ENCODE measurements at places on chromosomes 7 and 10. TPM values are rescaled to one million over a fixed set of nuclear protein-coding genes. Genes with fewer than 3 reads are reported as not detected.

GRCh38 chr7:28052933-28053332 is 127.7 kb downstream of the JAZF1 start:
- DNase-seq, result peak; percentile 20
- no peak overlapping the region for H3K4me3 ChIP-seq
- peaks cover 2% of the 10 kb centered on the region for H3K36me3 ChIP-seq
- H3K27ac ChIP-seq, result no peak overlapping the region
- no peaks in the 10 kb centered on the region for H3K27me3 ChIP-seq

DNA sequence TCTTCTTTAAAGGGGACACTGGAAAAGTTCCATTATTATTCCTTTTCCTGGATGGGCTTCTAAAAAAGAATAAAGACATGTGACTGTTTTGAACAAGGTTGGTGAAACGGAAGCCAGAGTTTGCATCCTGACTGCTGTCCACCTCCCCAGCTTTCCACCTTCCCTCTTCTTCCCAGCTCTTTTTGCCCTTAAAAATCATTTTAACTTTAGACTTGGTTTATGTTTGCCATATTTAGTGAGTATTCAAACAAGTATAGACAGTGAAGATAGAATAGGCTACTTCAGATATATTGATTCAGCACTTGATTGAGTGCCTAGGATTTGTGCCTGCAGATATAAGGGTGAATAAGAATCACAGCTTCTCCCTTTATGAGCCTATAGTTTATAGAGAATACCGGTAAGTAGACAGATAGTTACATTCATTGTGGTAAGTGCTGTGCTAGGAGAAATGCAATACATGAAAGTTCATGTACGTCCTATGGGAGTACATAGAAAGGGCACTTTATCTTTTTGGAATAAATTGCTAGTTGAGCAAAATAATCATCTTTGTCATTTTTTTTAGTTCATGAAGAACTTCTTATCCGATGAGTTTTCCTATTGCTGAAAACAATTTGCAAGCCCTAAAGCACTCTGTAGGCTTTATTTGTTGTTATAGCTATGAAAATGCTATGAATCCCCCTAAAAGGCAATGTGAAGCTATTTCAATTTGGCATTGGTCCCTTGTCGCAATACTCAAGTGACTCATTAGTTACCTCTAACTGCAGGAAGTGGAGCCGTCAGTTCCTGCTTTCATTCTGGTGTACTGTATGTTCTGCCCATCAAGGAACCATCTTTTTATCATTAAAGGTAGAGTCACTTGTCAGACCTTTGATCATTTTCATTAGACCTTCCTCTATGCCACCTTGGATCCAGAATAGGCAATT is 57.2 kb upstream of the STRIP2 start:
- no peaks in the 10 kb centered on the region for H3K36me3 ChIP-seq
- H3K4me3 ChIP-seq, result no peak overlapping the region
- H3K4me1 ChIP-seq, result no peaks in the 10 kb centered on the region
- H3K27me3 ChIP-seq, result no peaks in the 10 kb centered on the region
- no peak overlapping the region for H3K27ac ChIP-seq

GRCh38 chr7:139115104-139115503 is 5.6 kb upstream of the ZC3HAV1 start:
- no peak overlapping the region for H3K27ac ChIP-seq
- H3K4me1 ChIP-seq, result peaks cover under 1% of the 10 kb centered on the region
- peaks cover 9% of the 10 kb centered on the region for H3K27me3 ChIP-seq

DNA sequence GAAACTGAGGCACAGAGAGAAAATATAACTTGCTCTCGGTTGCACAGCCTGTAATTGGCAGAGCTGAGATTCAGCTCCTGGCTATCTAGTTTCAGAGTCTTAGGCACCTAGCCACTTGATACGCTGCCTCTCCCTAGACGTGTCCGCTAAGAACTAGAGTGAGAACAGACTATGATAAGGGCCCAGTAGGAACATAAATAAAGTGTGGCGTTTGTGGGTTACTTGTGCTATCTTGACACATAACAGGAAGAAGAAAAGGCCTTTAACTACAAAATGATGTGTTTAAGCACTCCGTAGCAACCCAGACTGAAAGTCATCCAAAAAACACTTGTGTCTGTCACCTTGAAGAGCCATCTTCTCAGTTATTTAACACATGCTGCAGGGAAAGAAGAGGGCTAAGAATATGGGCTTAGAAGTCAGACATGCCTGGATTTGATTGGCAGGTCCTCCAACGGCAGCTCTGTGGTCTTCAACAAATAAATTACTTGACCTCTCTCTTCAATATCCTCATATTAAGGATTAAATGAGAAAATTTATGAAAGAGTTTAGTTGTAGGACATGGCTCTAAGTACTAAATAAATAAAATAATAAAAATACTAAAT is 96.2 kb downstream of the SGMS1 start:
- H3K27me3 ChIP-seq, result no peaks in the 10 kb centered on the region
- H3K27ac ChIP-seq, result no peak overlapping the region
- no peaks in the 10 kb centered on the region for H3K36me3 ChIP-seq
- no peaks in the 10 kb centered on the region for H3K4me1 ChIP-seq

DNA sequence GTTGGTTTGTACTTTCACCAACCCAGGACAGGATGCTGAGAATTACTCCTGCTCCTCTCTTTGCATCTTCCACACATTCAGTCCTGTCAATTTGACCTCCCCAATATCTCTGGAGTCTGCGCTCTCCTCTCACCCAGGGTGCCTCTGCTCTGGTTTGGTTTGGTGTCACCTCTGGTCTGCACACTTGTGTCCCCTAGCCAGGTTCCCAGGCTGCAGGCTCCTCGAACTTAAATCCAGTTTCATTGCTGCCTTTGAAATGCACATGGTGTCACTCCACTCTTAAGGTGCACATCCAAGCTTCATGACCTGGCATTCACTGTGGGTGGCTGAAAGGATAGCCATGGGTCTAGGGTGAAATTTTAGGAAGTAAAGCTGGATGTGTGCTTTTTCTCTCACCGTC is 271.6 kb downstream of the RPS24 start:
- no peak overlapping the region for H3K27ac ChIP-seq
- no peak overlapping the region for H3K4me3 ChIP-seq
- peaks cover 26% of the 10 kb centered on the region for H3K4me1 ChIP-seq
- no peaks in the 10 kb centered on the region for H3K27me3 ChIP-seq
- no peaks in the 10 kb centered on the region for H3K36me3 ChIP-seq
- no peak for DNase-seq

DNA sequence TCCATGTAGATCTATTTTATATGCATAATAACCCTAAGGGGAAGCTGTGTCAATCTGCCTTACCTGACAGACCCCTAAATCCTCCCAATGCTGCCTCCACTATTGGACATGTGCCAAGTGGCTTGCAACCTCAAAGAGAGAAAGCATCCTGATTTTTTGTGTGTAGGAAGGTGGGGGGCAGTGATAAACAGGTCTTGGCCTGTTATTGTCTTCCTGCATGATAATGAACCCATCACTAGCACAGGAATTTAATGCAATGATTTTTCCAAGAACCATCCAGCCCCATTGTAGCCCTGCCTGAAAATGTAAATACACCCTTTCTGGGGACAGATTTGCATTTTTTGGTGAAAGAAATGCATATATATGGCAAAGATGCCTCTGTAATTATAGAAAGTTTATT is 850.2 kb downstream of the LRMDA start:
- no peaks in the 10 kb centered on the region for H3K36me3 ChIP-seq
- H3K4me1 ChIP-seq, result peaks cover 7% of the 10 kb centered on the region
- no peak overlapping the region for H3K27ac ChIP-seq

DNA sequence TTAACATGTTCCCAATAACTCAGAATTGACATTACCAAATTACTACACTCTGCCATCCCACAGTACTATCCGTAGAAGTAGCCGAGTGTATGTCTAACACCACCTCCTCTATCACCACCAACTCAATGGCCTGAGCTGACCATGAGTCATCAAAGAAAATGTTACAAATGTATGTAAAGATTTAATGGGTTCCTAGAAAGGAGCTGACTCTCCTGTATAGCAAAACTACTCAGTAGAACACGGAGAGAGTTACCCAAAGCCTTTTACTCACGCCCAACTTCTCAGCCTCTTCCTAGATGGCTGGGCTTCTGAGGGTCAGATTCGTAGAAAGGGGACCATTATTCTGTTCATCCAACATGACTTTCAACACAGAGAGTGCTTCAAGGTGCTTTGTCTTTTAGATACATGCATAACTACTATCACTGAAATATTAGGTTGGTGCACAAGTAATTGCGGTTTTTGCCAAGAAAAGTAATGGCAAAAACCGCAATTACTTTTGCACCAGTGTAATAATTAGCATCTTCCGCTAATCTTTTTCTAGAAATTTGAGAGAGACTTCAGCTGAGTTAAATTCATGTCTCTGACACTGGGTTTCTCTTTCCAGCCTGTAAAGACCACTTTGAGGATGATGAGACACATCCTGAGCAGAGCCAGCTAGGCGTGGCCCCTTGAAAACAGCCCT is 24.0 kb upstream of the NANOS1 start:
- DNase-seq, result no peak
- no peak overlapping the region for H3K4me3 ChIP-seq
- H3K27me3 ChIP-seq, result peaks cover 3% of the 10 kb centered on the region
- H3K36me3 ChIP-seq, result no peaks in the 10 kb centered on the region
- H3K4me1 ChIP-seq, result peaks cover 8% of the 10 kb centered on the region

DNA sequence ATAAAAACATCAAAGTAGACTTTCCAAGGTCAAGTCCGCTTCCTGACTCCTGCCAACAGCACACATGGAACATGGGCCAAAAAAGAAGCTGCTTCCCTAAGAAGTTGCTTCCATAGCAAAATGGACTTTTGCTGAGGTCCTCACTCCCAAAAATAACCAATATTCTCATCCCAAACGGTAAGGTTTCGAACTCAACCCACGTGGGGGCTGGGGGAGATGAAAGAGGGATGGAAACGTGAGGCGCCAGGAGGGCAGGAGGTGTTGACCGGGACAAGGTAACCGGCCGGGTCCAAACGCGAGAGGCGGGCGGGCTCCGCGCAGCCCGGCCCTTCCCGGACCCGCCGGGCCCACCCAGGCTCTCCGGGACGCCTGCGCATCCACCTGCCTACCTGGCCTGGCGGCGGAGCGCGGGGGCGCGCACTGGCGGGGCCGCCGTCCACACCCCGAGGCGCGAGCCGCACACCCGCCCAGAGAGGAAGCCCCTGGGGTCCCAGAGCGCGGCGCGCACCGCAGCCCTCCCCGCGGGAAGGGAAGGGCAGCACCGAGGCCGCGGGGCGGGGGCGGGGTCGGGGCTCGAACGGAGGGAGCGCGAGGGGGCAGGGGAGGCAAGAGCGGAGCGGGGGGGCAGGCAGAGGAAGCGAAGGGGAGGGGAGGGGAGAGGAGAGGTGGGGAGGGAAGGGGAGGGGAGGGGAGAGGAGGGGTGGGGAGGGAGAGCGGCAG is 742 bp downstream of the LMBR1 start:
- H3K4me1 ChIP-seq, result peaks cover 14% of the 10 kb centered on the region
- no peaks in the 10 kb centered on the region for H3K27me3 ChIP-seq
- H3K4me3 ChIP-seq, result peak overlapping the region; percentile 64
- no peaks in the 10 kb centered on the region for H3K36me3 ChIP-seq
- DNase-seq, result peak; percentile 63

GRCh38 chr7:130366564-130366963 is 13.7 kb upstream of the CPA1 start:
- DNase-seq, result no peak
- H3K36me3 ChIP-seq, result no peaks in the 10 kb centered on the region
- peaks cover 88% of the 10 kb centered on the region for H3K4me1 ChIP-seq
- peak overlapping the region; percentile 98 for H3K27ac ChIP-seq

DNA sequence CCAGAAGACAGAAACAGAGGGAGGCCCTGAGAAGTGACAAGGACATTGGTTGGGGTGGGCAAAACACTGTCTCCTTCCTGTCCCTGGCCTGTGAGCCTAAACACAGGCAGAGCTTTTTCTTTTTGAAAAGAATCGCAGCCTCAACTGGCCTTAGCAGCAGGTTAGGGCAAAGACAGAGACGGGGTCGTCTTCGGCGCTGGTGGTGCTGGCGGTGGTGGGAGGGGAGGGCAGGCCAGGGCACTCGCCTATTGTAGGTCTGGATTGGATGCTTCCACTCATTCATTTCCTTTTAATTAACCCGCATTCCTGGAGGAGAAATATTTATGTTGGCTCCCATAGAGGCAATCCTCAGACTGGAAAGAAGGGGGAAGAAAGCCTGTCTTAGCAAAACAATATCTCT is 22.6 kb downstream of the WNT8B start:
- no peak overlapping the region for H3K4me3 ChIP-seq
- peaks cover 33% of the 10 kb centered on the region for H3K27me3 ChIP-seq
- H3K4me1 ChIP-seq, result peaks cover 15% of the 10 kb centered on the region
- H3K36me3 ChIP-seq, result peaks cover 33% of the 10 kb centered on the region
- no peak for DNase-seq

GRCh38 chr10:116146372-116147140 is 126.5 kb downstream of the GFRA1 start:
- DNase-seq, result no peak
- no peak overlapping the region for H3K27ac ChIP-seq
- H3K27me3 ChIP-seq, result no peaks in the 10 kb centered on the region
- H3K36me3 ChIP-seq, result no peaks in the 10 kb centered on the region
- peaks cover 2% of the 10 kb centered on the region for H3K4me1 ChIP-seq

- H3K27me3 ChIP-seq, result no peaks in the 10 kb centered on the region
- no peak overlapping the region for H3K4me3 ChIP-seq
- DNase-seq, result no peak
- H3K27ac ChIP-seq, result no peak overlapping the region
- no peaks in the 10 kb centered on the region for H3K36me3 ChIP-seq
- H3K4me1 ChIP-seq, result no peaks in the 10 kb centered on the region
These were observed 121.1 kb downstream of the AOAH start for GRCh38 chr7:36602934-36603887.

GRCh38 chr7:46610746-46611145 is 689.7 kb upstream of the IGFBP3 start:
- H3K36me3 ChIP-seq, result no peaks in the 10 kb centered on the region
- no peak overlapping the region for H3K4me3 ChIP-seq
- no peaks in the 10 kb centered on the region for H3K27me3 ChIP-seq
- DNase-seq, result no peak
- no peaks in the 10 kb centered on the region for H3K4me1 ChIP-seq

GRCh38 chr10:117741524-117741923 is 199.0 kb downstream of the EMX2 start:
- DNase-seq, result no peak
- no peaks in the 10 kb centered on the region for H3K36me3 ChIP-seq
- H3K27ac ChIP-seq, result no peak overlapping the region
- peaks cover 19% of the 10 kb centered on the region for H3K27me3 ChIP-seq
- H3K4me1 ChIP-seq, result peaks cover under 1% of the 10 kb centered on the region

Gene IL15RA
- 1.5 TPM for total RNA-seq

Gene CYP3A7
- 0.58 TPM for total RNA-seq

Gene COX19
- 10.3 TPM for total RNA-seq

Gene DYNC1I1
- total RNA-seq, result 0.53 TPM

Gene GIMAP5
- 11.6 TPM for total RNA-seq

Gene HOXA9
- total RNA-seq, result 16.6 TPM

Gene ARL5B
- 21.2 TPM for total RNA-seq

Gene ZNF239
- 8.2 TPM for total RNA-seq

Gene SLIT1
- 0.35 TPM for total RNA-seq

Data from muscle of leg (tissue), 16 donors.